Chondrocyte (in vitro differentiated cells): ENCODE measurements at places on chromosomes 5 and 9. TPM values are rescaled to one million over a fixed set of nuclear protein-coding genes. Genes with fewer than 3 reads are reported as not detected.

GRCh38 chr5:68248896-68249295 lies 33.3 kb downstream of the PIK3R1 start:
- DNase-seq, result no peak
- H3K4me1 ChIP-seq, result peaks cover 69% of the 10 kb centered on the region
- no peak overlapping the region for H3K4me3 ChIP-seq
- H3K27ac ChIP-seq, result no peak overlapping the region
- no peaks in the 10 kb centered on the region for H3K27me3 ChIP-seq

GRCh38 chr9:29875547-29875946 lies 2302.3 kb upstream of the C9orf72 start:
- no peaks in the 10 kb centered on the region for H3K4me1 ChIP-seq
- H3K27me3 ChIP-seq, result peaks cover 3% of the 10 kb centered on the region
- no peaks in the 10 kb centered on the region for H3K36me3 ChIP-seq

GRCh38 chr5:135887881-135888614 lies 7.6 kb downstream of the IL9 start:
- peaks cover 16% of the 10 kb centered on the region for H3K4me1 ChIP-seq
- peaks cover 23% of the 10 kb centered on the region for H3K27me3 ChIP-seq
- H3K36me3 ChIP-seq, result no peaks in the 10 kb centered on the region
- no peak overlapping the region for H3K4me3 ChIP-seq
- DNase-seq, result no peak
- no peak overlapping the region for H3K27ac ChIP-seq

DNA sequence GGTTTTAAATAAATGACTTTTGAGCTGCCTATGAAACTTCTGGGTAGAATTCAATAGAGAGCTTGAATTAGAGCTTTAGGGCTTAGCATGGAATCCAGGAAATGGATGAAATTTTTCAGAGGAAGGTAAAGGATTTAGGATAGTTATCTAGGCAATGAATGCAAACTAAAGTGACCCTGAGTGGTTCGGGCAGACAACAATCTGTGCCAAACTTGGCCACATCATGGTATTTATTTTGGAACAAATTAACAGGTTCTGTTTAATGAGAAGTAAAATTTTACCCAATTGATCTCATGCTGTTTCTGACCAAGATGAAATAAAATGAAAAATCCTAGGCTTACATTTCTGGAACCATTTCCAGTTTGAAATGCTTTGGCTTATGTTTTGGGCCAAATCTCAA lies 934.4 kb downstream of the MAT2B start:
- no peaks in the 10 kb centered on the region for H3K36me3 ChIP-seq
- no peak for DNase-seq
- H3K27ac ChIP-seq, result no peak overlapping the region
- H3K27me3 ChIP-seq, result no peaks in the 10 kb centered on the region
- no peaks in the 10 kb centered on the region for H3K4me1 ChIP-seq

The N4BP3 gene
- 0.27 to 0.44 TPM (median 0.32 TPM) in 3 replicates for total RNA-seq

The MYO10 gene
- total RNA-seq, result 51.9 to 55.4 TPM (median 54.5 TPM) in 3 replicates
